ENCODE measurements at places on chromosomes 5 and 9.

- DNase-seq: no peak
Observed at GRCh38 chr5:8944005-8944404, 601.9 kb downstream of the SEMA5A start.

DNA sequence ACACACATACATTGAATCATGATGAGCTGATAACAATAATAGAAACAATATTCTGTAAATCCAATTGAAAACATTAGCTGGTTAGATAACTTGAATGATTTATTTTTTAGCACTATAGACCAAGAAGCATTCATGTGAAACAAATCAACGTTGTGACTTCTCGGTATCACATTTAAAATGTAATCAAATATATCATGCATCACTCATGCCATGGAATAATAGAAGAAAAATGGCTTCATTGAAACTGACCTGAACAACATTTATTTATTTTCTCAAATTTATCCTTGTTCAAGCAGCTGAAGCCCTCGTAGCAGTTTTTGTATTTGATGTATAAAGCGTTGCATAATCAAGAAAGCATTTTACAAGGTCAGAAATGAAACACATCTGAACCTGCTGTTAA, 299.6 kb upstream of the CDH18 start:
- DNase-seq: no peak

- DNase-seq: no peak
Observed at GRCh38 chr5:15943487-15943886, 236.1 kb downstream of the MARCHF11 start.

- no peak for DNase-seq
Observed at GRCh38 chr5:127609011-127609410, 39.9 kb upstream of the CTXN3 start.

- no peak for DNase-seq
Observed at GRCh38 chr9:105994970-105995369, 300.6 kb downstream of the TMEM38B start.

DNA sequence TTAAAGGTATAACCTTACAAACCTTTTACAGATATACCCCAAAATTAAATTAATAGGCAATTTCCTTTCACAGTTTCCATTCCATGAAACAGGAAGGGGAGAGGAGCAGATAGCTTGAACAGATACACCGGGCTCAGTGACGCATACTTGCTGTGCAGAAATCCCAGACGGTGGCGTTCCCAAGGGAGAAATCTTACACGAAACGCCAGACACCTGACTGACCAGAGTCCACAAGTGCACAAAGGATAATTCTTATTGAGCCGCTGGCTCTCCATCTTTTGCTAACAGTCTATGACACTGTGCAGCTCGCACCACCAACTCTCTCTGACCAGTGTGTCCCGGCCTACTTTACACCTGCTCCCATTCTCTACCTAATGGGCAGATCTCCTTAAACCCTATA, 37.4 kb downstream of the PTCH1 start:
- no peak for DNase-seq

DNA sequence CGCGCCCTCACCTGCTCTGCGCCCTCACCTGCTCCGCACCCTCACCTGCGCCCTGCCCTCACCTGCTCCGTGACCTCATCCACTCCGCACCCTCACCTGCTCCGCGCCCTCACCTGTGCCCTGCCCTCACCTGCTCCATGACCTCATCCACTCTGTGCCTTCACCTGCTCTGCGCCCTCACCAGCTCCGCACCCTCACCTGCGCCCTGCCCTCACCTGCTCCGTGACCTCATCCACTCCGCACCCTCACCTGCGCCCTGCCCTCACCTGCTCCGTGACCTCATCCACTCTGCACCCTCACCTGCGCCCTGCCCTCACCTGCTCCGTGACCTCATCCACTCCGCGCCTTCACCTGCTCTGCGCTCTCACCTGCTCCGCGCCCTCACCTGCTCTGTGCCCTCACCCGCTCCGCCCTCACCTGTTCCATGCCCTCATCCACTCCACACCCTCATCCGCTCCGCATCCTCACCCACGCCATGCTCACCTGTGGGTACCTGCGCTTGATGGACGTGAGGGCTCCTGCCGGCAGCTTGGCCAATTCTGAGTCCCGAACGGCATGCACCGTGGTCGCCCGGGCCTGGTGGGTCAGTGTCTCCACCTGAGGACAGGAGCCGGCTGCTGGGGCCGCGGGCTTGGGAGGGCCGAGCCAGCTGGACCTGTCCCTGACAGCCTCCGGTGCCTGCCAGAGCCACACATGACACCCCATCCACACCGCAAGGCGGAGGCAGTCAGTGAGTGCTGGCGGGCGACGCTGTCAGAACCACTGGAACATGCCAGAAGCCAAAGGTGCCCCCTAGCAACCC, 35.6 kb upstream of the NSMF start:
- DNase-seq: no peak

- no peak for DNase-seq
Observed at GRCh38 chr5:54045077-54045792, 265.1 kb downstream of the ARL15 start.

DNA sequence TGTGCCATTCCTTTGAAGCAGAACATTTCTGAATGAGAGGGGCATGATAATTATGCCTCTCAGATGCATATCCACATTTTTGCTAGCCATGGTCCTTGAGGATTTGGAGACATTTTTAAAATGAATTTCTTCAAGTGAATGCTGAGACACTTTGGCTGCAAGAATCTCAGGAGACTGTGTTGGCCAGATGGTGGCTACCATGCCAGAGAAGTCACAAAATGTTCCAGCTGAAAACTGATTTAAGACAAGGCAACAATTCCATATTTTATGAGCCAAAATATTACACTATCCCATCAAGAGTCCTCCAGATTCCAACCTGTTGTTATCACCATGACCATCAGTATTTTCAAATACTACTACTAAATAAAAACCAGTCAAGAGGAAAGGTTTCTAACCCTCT, 859.5 kb upstream of the DMAC1 start:
- no peak for DNase-seq

DNA sequence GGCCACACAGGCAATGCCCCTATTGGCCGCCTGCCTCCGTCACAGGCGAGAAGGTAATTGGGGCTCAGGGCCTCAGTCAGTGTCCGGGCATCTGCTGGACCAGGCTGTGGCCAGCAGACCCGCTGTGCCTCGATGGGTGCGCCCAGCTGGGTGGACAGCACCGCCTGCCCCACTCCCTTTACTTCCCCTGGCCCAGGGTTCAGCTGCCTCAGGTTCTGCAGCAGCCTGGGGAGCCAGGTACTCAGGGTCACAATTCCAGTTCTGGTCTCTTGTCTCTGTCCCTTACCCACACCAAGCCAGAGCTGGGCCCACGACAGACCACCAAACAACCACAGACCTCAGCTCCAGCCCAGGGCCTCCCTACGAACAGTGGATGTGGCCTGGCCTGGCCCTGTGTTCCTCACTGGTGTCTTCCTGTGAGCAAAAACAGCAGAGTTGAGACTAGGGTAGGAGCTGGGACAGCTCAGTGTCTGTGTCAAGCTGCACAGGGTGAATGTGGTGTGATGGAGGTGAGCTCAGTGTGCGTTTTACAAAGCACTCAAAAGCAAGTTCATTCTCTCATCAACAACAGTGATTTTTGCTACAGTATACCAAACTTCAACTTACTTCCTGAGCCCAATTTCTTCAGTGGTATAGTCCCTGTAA, 33.4 kb upstream of the SUSD3 start:
- DNase-seq: no peak

DNA sequence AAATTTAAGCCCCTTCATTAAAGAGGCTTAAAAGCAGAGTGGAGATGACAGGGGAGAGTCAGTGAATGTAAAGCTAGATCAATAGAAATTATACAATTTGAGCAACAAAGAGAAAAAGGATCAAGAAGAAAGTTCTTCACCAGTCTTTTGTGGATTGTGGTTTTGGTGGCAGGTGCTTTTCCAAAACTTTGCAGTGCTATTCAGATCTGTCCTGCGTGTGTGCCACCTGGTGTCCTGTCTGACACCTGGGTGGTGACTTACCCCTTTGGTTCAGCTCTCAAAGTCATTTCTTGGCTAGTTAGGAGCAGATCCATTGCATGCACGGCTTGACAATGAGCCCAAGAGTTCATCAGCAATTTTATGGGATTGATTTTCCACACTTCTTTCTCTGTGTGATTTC, 69.4 kb downstream of the SREK1 start:
- no peak for DNase-seq

GRCh38 chr9:28616310-28616709, 1043.0 kb upstream of the C9orf72 start:
- DNase-seq: no peak

GRCh38 chr5:109694451-109694891, 4.7 kb downstream of the MAN2A1 start:
- no peak for DNase-seq

GRCh38 chr9:14205463-14205862, 108.5 kb downstream of the NFIB start:
- no peak for DNase-seq

DNA sequence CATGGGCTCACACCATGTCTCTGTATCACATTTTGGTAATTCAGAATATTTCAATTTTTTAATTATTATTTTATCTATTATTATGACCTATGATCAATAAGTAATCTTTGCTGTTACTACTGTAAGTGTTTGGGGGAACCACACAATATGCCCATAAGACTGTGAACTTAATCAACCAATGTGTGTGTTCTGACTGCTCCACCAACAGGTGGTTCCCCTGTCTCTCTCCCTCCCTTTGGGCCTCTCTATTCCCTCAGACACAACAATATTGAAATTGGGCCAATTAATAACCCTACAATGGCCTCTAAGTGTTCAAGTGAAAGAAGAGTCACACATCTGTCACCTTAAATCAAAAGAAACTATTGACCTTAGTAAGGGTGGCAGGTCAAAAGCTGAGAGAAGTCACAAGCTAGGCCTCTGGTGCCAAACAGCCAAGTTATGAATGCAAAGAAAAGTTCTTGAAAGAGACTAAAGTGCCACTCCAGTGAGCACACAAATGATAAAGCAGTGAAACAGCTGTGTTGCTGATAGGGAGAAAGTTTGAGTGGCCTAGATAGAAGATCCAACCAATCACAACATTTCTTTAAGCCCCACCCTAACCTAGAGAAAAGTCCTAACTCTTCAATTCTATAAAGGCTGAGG, 88.7 kb downstream of the DEPDC1B start:
- DNase-seq: no peak

DNA sequence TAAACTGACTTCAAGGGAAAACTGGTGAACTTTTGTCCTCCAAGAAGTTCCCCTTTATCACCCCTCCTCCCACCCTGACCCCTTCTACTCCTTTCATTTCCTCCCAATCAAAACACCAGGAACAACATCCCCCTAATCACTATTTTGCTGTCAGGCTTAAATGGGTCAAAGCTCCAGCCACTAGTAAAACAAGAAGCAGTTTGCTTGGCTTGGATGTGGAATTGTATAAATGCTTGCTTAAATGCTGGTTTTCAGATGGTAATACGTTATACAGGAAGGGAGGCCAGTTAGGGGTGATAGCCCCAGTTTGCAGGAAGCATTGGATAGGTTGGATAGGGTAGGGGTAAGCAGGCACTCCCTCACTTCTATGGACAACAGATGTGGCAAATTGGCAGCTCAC, 473.6 kb downstream of the AGTPBP1 start:
- DNase-seq: no peak

GRCh38 chr5:15748266-15748665, 248.3 kb downstream of the FBXL7 start:
- DNase-seq: no peak

- DNase-seq: no peak
Observed at GRCh38 chr5:59583810-59584562, 309.5 kb downstream of the PDE4D start.

- DNase-seq: no peak
Observed at GRCh38 chr5:57316798-57317327, 143.0 kb downstream of the GPBP1 start.

- DNase-seq: no peak
Observed at GRCh38 chr5:81134566-81134965, 98.6 kb upstream of the CKMT2 start.

GRCh38 chr9:93830012-93830596, 125.1 kb downstream of the BARX1 start:
- DNase-seq: no peak

- no peak for DNase-seq
Observed at GRCh38 chr5:98631311-98632054, 142.0 kb upstream of the RGMB start.

- no peak for DNase-seq
Observed at GRCh38 chr9:137764981-137765380, 112.6 kb upstream of the CACNA1B start.

- no peak for DNase-seq
Observed at GRCh38 chr5:95590880-95591279, 29.0 kb upstream of the GPR150 start.

Measured in substantia nigra (tissue), 51 donors.